ENCODE measurements at places on chromosomes 2 and 18. TPM values are rescaled to one million over a fixed set of nuclear protein-coding genes. Genes with fewer than 3 reads are reported as not detected.

GRCh38 chr2:174492963-174493431, 6.2 kb upstream of the GPR155 start:
- DNase-seq: peak; percentile 4

DNA sequence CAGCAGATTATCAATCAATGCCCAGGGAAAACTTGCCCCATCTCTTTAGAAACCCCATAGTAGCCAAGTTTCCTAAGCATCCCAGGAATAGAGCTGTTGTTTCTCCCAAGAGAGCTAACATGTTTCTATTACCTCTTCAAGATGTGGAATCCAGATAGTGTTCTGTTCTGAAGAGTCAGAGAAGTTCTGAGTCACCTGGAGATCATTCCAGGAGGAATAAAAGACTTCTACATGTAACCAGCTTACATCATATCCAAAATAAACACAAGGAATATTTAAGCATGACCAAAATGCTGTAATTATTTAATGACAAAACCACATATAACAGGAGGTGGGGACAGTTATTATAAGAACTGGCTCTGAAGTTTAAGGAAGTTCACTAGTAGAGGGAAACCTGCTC, 51.0 kb upstream of the GORASP2 start:
- DNase-seq: peak; percentile 5

DNA sequence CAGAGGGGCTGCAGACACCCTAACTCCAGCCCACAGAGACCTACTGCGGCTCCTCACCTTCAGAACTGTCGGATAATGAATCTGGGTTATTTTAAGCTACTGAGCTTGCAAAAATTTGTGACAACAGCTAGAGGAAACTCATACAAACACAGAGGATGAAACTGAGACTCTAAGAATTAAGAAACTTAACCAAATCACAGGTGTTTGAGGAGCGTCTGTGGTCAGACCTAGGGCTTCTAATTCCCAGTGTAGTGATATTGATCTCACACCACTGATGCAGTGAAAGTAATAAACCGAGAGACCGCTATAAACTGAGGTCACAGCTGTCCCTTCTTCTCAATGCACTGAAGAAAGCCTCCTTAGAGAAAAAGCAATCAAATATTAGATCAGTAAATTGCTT, 110.1 kb downstream of the RGPD3 start:
- no peak for DNase-seq

DNA sequence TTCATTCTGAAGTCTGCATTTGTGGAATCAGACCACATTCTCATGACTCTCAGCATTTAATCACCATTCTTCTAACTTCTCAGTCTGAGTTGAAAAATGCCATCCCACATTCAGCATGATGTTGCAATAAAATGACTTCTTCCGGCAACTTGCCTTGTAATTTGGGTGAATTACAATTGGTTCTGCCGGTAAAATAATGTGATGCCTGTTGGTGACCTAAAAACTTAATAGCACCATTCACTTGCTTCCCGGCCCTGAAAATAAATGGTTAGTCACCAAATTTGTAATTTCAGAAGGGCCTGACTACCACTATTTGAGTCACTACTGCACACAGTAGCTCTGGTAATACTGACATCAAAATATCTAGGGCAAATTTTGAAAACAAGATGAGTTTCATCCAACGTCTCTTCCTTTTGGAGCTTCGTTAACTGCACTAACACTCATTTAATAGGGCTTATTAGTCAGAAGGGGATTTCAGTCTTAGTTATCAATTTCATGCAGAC, 637.1 kb upstream of the CHAC2 start:
- peak; percentile 76 for DNase-seq

DNA sequence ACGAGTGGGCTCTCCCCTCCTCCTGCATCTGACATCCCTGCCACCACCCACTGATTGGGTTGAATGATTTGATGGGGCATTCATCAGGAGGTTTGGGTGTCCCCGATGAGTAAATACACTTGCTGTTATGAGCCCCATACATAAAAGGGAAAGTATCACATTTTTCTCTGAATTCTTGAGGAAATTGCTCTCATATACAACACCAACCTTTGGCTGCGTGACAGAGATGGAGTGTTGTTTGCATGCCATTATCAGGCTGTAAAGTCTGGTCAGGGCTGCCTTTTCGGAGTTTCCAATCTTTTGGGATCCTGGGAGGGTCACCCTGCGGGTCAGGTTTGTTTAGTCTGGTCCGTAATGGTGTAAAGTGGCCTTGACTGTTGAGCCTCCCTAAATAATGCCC, 227.9 kb upstream of the SPRED2 start:
- no peak for DNase-seq

- DNase-seq: peak; percentile 37
Observed at GRCh38 chr2:230866756-230867523, 2.2 kb downstream of the ITM2C start.

DNA sequence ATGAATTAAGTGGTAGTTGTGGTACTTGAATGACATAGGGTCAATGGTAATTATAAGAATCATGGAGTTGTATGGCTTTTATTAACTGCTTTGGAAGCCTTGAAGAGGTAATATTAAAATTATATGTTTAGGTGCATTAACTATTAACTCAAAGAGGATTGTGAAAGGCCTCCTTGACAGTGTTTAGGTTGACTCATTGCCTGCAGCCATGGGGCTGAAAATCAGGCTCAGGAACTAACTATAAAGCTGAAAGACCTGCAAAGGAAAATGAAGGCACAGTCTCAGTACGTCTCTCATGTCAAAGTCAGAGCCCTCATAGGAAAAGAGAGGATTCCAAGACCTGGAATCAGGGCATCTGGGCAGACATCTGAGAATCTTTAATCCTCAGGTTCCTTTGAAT, 31.0 kb downstream of the CACNB4 start:
- DNase-seq: no peak

DNA sequence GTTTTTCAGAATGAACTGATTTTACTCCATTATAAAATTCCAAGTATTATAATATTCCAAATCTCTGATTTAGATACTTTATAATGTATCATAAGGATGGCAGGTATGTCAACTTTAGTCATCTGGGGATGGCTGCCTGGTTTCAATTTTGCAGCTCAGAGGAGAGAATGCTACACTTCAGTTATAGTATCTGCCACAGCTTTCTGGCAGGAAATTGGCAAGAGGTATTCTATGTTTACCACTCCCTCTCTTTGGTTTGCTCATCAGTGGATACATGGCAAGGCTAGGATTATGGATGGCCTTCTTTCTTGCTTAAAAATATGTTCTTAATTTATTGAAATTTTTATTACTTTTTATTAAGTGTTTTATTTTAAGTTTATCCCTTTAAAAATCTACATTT, 67.0 kb upstream of the TNFRSF11A start:
- DNase-seq: no peak

GRCh38 chr2:205527801-205528200, 154.5 kb upstream of the NRP2 start:
- DNase-seq: no peak

DNA sequence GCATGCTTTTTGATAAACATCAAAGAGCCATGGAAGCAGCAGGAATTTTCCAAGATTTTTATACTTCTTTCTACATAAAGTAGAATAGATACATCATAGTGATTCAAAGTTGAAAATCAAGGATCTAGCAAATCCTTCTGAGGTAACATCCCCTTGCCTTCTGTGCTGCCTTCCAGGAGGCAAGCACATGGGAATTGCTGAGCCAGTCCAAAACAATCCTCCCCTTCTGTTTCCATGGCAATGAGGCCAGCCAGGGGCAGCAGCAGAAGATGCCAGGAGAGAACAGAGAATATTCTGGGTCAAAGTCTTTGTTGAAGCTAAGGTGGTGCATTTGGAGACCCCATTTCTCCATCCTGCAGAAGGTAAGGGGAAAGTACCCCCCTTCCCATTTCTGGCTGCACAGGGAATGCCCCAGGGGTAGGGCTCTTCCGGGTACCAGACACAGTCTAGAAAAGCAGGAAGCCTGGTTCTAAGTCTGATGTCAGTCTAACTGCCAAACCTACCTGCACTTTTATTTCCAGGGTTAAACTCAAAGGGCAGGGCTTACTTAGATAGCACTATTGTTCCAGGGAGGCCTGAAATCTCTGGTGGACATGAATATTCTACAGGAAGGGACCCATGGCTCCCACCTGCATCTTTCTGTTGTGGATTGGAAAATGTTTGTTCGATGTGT, 22.1 kb downstream of the CENPA start:
- DNase-seq: peak; percentile 31

DNA sequence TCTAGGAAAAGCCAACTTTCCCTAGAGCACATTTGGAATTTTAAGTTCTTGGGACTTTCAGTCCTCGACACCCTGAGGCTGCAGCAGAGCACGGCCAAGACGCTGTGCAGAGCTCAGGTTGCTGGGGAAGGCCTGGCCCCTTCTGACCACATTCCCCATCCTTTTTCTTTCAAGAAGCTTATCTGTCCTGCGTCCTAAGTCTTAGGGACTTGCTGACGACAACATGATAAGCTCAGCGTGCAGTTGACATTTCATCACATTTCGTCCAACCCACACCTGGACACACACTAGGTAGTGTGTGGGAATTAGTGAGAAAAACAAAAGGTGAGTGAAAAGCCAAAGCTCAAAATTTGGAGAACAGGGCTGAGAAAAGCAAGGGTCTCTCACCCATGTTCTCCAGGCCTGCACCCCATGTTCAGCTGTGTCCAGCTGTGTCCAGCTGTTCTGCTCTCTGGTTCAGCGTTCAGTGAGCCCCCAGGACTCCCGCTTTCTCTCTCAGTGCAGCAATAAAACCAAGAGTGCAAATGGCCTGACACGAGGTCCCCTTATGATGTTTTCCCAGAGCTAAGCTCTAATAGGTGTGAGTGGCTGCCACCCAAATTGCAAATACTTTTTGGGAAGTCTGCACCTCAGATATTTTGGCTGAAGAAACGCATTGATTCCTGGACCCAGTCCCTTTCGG, 101.9 kb downstream of the RGPD3 start:
- DNase-seq: no peak

Gene UGT1A10
- 0.41 TPM for total RNA-seq

Gene CDH7
- total RNA-seq: not detected

Gene RFTN2
- total RNA-seq: 16.4 TPM

Gene ALPG
- not detected for total RNA-seq

Gene DYNAP
- total RNA-seq: not detected

Gene SCN7A
- total RNA-seq: under 0.01 TPM

All from fibroblast of the aortic adventitia (primary cell).